ENCODE measurements at places on chromosomes 4 and X.

GRCh38 chr4:152190907-152191306, 345.0 kb downstream of the FBXW7 start:
- no peak for DNase-seq

GRCh38 chrX:2487366-2487765, 13.4 kb downstream of the DHRSX start:
- no peak for DNase-seq

GRCh38 chr4:139574641-139575040, 18.6 kb upstream of the SETD7 start:
- DNase-seq: no peak

DNA sequence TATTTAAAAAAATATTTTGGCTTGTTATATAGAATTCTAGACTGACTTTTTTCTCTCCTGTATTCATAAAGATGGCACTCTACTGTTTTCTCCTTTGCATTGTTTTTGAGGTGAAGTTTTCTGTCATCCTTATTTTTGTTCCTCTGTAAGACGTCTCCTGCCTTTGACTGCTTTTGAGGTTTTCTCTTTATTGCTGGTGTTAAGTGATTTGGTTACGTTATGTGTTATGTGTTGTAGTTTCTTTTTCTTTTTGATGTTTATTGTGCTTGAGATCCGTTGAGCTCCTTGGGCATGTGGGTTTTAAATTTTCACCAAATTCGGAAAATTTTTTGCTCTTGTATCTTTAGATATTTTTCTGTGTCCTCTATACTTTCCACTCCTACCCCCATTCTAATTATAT, 50.0 kb downstream of the KDM6A start:
- DNase-seq: no peak

- peak; percentile 0 for DNase-seq
Observed at GRCh38 chrX:85107407-85107806, 103.7 kb downstream of the APOOL start.

DNA sequence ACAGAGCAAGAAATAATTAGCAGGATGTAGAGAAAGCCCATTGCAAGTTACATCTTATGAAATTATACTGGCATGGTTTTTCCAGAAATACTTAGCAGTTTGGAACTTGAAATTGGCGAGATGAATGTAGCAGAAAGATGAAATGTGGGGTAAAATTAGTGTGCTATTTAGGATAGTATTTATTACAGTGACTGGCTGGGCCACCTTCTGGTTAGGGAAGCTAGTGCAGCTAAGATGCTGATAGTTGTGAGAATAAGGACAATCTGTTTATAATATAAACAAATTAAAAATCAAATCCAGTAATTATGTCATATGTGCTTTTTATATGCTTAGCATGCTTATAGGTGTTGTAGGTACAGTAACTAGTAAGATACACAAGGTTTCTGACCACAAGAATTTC, 74.8 kb downstream of the IL15 start:
- peak; percentile 21 for DNase-seq

DNA sequence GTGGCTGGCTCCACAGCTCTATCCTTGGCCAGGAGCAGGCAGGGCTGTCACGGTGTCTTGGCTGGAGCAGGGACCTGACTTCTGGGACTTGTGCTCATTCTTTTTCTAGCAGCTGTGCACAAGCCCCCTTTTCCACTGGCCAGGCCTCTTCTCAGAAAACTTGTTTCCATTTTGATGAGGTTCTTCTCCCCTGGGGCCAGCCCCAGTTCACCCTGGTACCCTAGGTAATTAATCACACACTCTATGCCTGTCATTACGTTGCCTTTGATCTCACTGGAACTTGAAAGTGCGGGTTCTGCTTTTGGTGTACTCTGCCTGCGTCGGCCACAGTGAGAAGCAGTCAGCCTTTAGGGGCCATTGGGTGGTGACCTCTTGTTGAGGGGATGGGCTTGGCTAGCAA, 26.6 kb downstream of the DRD5 start:
- no peak for DNase-seq

- no peak for DNase-seq
Observed at GRCh38 chrX:129116676-129117470, 406.4 kb downstream of the SMARCA1 start.

DNA sequence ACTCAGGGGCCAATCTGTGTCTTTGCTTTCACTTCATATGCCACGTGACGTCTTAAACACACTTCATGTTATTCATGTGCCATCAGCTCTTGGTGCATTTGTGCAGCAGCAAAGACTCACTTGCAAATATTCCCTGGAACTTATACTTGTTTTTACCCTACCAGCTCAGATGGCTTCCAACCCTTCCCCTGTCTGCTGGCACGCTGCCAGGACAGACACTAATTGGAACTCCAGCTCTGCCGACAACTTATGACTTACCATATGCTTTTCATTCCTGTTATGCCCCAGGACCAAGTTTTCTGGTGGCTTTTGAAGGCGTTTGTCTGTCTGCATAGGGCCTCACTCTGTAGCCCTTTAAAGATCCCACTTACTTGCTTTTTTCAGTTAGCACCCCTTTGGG, 261.7 kb upstream of the GNPDA2 start:
- DNase-seq: no peak

- DNase-seq: no peak
Observed at GRCh38 chr4:168099195-168099594, 6.9 kb downstream of the ANXA10 start.

DNA sequence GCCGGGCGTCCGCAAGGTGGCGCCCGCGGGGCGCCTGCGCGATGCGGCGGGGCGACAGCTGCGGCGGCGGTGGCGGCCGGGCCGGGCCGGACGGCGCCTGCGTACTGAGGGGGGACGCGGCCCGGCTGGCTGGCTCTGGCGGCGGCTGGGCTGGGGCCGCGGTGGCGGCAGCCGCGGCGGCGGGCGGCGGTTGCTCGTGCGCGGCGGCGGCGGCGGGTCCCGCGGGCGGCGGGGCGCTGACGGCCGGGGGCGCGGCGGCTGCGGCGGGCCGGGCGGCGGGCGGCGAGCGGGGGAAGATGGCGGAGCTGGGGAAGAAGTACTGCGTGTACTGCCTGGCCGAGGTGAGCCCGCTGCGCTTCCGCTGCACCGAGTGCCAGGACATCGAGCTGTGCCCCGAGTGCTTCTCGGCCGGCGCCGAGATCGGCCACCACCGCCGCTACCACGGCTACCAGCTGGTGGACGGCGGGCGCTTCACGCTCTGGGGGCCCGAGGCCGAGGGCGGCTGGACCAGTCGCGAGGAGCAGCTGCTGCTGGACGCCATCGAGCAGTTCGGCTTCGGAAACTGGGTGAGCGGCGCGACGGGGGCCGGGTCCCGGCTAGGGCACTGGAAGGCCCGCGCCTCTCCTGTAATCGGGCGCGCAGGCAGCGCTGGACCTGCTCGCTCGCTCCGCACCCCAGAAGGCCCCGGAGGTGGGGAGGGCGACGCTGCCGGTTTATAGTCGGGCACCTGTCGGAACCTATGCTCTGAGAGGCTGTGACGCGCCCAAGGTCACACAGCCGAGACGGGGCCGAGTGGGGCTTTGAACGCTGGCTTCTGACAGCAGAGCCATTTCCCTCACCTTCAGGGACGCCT, at the start of gene TADA2B:
Gene TADA2B (plus strand): TSS at position 89 of the 853 bp plus-strand sequence. CDS start 208 bp downstream, at position 297.
- peak; percentile 11 for DNase-seq

GRCh38 chr4:114479595-114479994, 119.0 kb upstream of the UGT8 start:
- no peak for DNase-seq

- DNase-seq: no peak
Observed at GRCh38 chrX:17737710-17737985, 355 bp downstream of the SCML1 start.

- DNase-seq: no peak
Observed at GRCh38 chrX:38112566-38112965, 106.2 kb downstream of the SYTL5 start.

DNA sequence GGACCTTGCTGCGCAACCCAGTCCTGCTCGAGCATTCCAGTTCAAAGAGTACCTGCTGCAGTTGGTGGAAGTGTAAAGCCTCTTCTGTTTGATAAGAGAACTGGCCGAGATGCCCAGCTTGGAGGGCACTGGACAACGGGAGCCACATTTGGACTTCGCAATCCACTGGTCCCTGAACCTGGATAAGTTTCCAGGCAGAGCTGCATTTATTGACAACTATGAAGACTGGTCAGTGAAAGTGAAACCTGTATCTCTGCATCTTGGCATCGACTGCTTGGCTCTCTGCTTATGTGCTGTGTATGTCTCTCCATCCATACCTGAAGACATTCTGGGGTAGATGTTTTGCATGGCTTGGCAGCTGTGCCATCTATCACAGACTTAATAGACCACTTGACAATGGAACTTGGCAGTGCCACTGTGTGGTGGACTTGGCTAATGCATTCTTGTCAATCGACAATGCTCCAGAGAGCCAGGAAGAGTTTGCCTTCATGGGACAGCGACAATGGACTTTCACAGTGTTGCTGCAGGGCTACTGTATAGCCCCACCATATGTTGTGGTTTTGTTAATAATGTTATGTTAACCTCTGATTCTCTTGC, 43.5 kb upstream of the ZBTB33 start:
- no peak for DNase-seq

DNA sequence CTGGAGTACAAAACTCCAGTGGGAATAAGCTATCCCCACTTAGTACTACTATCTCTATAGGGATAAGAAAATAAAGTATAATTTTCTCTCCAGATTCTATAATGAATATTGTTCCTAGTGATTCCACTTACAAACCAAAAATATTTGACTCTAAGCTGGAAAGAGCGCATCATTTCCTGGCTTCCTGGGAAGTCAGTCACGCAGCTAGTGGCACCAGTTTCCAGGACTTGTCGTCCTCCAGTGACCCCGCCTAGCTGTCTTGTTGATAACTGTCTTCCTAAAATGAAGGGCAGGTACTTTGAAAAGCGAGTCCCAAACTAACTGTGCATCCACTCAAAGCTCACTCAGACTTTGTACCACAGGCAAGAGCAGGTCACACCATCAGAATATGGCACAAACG, 39.3 kb downstream of the LNX1 start:
- no peak for DNase-seq

- no peak for DNase-seq
Observed at GRCh38 chr4:6943012-6943884, 33.6 kb downstream of the TBC1D14 start.

DNA sequence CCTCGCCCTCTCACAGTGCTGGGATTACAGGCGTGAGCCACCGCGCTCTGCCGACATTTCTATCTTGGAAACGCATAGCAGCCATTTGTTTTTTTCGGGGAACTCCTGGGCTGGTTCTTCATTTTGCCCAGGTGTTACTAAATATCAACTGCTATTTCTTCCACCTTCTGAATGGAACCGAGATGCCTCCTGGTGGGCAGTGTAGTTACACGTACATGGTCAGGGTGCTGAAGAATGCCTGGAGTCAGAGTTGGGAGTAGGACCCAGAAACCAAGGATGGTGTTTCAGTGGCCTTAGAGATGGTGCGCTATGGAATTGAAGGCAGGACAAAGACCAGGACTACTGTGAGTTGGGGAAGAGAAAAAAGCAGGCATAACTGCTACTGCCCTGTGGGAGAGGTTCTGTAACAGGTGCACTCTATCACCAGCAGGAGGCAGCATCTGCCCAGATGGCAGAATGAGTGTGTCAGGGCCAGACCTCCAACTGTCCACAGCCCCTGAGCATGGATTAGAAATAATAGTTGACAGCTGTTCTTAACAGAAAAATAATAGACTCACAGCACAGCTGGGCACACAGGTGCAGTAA, 81.7 kb downstream of the ZC4H2 start:
- no peak for DNase-seq

DNA sequence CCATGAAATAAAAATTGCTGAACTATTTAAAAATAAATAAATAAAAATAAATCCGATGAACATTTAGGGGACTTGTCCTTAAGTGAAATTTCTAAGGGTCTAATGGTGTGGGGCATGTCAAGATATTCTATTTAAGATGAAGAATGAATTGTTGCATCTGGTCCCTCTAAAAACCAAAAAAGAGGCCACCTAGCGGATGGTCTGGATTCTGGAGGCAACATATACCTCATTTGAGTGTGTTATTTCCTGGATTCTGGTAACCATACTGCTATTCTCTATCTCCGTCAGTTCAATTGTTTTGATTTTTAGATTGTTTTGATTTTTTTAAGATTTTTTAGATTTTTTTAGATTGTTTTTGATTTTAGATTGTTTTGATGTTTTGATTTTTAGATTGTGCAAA, 28.3 kb downstream of the AGTR2 start:
- no peak for DNase-seq
